ENCODE measurements at places on chromosomes 2 and 18.

DNA sequence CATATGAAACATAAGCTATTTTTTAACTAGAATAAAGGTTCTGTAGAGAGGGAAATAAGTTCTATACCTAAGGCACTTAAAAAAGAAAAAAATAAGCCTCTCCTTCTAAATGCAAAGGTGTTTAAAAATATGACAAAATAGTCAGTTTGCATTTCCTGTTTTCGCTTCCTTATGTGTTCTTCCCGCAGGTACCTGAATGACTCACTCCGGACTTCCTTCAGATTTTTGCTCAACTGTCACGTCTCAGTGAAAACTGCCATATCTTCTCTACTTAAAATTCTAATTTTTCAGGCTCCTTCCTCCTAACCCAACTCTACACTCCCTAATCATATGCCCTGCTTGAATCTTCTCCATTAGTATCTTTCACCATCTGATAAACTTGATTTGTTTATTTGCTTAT lies 1333.1 kb downstream of the LRP1B start:
- no peak for DNase-seq

GRCh38 chr18:12703096-12703567 lies 290 bp downstream of the PSMG2 start:
- DNase-seq, result no peak

DNA sequence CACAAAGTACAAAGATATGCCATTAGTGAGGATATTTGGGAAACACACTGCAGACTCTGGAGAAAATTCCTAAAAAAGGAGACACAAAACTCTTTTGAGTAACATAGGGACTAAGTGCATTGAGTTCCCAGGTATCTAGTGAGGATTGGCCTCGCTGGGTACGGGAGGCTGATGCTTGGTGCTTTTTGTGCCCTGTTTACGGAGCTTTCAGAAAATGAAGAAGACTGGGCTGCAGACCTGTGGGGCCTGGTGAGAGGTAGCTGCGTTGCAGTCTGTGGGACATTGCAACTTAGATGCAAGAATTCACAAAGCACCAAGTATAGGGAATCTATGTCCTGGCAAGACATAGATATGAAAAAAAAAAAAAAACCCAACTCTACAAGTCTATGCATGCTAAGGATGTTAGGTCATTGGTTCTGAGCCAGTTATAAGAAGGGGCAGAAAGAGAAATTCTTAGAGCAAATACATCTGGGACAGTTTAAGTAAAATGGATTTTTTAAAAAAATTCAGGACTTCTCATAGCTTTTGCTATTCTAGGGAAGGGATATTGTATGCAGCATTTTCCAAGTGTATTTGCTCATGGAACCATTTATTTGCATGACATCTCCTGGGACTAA lies 156.0 kb downstream of the SLC4A3 start:
- no peak for DNase-seq

GRCh38 chr18:27861539-27861938 lies 315.4 kb downstream of the CDH2 start:
- DNase-seq, result no peak

DNA sequence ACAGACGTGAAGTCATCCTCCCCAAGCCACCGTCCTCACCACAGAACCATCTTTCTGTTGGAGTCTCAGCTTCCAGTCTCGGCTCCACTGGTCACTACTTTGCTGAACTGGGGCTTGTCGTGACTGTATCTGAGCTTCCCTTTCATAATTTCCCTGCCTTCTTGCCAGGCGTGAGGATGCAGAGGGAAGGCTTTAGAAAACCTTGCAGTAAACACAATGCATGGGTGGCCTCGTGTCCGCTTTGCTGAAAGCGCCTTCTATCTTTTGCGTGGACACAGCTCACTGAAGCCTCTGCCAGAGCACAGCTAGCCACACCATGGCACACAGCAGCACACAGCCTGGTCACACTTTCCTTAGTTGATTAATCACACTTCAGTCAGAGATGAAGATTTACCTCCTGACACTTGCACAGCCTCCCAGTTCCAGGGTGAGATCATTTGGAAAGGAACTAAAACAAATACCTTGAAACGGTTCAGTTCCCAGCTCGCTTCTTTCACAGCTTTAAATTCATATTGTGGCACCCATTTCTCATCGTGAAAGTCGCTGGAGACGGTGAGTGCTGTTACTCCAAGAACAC lies 2.8 kb upstream of the GPR45 start:
- DNase-seq, result no peak

All from anterior cingulate cortex (tissue), 58 donors.